ENCODE measurements at places on chromosomes 13 and 19. TPM values are rescaled to one million over a fixed set of nuclear protein-coding genes. Genes with fewer than 3 reads are reported as not detected.
A peak's percentile ranks its signal among the peaks of the same experiment; 100 is the strongest.

DNA sequence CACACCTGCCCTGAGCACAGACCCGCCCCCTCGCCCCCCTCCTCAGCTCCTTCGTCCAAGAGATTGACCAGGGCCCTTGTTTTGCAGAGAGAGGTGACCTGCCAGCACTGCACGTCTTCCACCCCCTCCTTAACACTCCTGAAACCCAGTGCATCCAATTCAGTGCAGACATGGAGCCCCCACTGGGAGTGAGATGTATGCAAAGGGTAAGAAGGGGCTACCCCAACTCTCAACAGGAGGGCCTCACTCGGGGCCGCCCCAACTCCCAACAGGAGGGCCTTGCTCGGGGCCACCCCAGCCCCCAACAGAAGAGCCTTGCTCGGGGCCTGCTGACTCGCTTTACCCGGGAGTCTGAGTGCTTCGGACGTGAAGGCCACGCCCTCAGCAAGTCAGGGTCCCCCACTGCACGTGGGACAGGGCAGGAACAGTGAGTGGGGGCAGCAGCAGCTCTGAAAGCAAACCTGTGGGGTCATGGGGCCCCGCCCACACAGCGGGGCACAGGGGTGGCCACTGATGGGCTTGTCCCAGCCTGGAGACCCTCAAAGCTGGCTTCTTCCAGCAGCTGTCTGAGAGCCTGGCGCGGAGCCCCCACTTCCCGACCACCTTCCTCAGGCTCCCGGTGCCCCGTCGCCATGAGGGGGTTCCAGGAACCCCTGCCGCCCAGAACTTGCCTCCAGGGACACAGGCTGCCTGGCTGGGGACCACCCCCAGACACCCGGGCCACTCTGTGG lies 5.6 kb downstream of the CACTIN start:
- H3K4me1 ChIP-seq = peaks cover 5% of the 10 kb centered on the region
- no peak overlapping the region for H3K27ac ChIP-seq
- no peak overlapping the region for H3K4me3 ChIP-seq
- H3K27me3 ChIP-seq = no peaks in the 10 kb centered on the region
- no peak for DNase-seq

GRCh38 chr13:83150616-83151307 lies 731.5 kb downstream of the SLITRK1 start:
- H3K4me1 ChIP-seq = no peaks in the 10 kb centered on the region
- H3K27me3 ChIP-seq = no peaks in the 10 kb centered on the region
- no peak overlapping the region for H3K4me3 ChIP-seq
- H3K36me3 ChIP-seq = no peaks in the 10 kb centered on the region

GRCh38 chr19:49827034-49827433 lies 8.9 kb downstream of the MED25 start:
- DNase-seq = no peak
- H3K27me3 ChIP-seq = no peaks in the 10 kb centered on the region
- H3K36me3 ChIP-seq = peaks cover 15% of the 10 kb centered on the region
- no peak overlapping the region for H3K4me3 ChIP-seq
- no peaks in the 10 kb centered on the region for H3K4me1 ChIP-seq

The ARHGAP33 gene
- 2.3 TPM for total RNA-seq

The WDR88 gene
- total RNA-seq = under 0.01 TPM

GRCh38 chr13:110263404-110263803 lies 43.6 kb downstream of the COL4A1 start:
- H3K27me3 ChIP-seq = no peaks in the 10 kb centered on the region
- peak overlapping the region; percentile 56 for H3K27ac ChIP-seq
- H3K36me3 ChIP-seq = no peaks in the 10 kb centered on the region
- no peak overlapping the region for H3K4me3 ChIP-seq
- H3K4me1 ChIP-seq = peaks cover 42% of the 10 kb centered on the region

- no peak for DNase-seq
- no peaks in the 10 kb centered on the region for H3K27me3 ChIP-seq
- H3K27ac ChIP-seq = no peak overlapping the region
- H3K36me3 ChIP-seq = peaks cover 27% of the 10 kb centered on the region
Observed at GRCh38 chr19:3056417-3057088, 5.7 kb downstream of the TLE5 start.

GRCh38 chr19:47419030-47419783 lies at the start of gene MEIS3:
TSS of gene MEIS3 (minus strand) at chr19:47419527. CDS start at chr19:47419081, 446 bp downstream.
- H3K4me3 ChIP-seq = peak within 1 kb of the TSS; percentile 68
- peaks cover 4% of the 10 kb centered on the region for H3K36me3 ChIP-seq
- H3K27me3 ChIP-seq = peaks cover 50% of the 10 kb centered on the region
- no peak within 1 kb of the TSS for H3K27ac ChIP-seq
- no peak for DNase-seq

GRCh38 chr13:71605744-71606143 lies 261.3 kb downstream of the DACH1 start:
- H3K27ac ChIP-seq = no peak overlapping the region
- H3K4me3 ChIP-seq = no peak overlapping the region
- H3K4me1 ChIP-seq = no peaks in the 10 kb centered on the region
- H3K36me3 ChIP-seq = no peaks in the 10 kb centered on the region
- DNase-seq = no peak

The ZNF540 gene
- total RNA-seq = 1.3 TPM

GRCh38 chr13:41561170-41561569 lies 103.8 kb downstream of the RGCC start:
- peak overlapping the region; percentile 11 for H3K27ac ChIP-seq
- H3K27me3 ChIP-seq = no peaks in the 10 kb centered on the region
- H3K4me3 ChIP-seq = no peak overlapping the region
- no peaks in the 10 kb centered on the region for H3K36me3 ChIP-seq
- peak; percentile 47 for DNase-seq

DNA sequence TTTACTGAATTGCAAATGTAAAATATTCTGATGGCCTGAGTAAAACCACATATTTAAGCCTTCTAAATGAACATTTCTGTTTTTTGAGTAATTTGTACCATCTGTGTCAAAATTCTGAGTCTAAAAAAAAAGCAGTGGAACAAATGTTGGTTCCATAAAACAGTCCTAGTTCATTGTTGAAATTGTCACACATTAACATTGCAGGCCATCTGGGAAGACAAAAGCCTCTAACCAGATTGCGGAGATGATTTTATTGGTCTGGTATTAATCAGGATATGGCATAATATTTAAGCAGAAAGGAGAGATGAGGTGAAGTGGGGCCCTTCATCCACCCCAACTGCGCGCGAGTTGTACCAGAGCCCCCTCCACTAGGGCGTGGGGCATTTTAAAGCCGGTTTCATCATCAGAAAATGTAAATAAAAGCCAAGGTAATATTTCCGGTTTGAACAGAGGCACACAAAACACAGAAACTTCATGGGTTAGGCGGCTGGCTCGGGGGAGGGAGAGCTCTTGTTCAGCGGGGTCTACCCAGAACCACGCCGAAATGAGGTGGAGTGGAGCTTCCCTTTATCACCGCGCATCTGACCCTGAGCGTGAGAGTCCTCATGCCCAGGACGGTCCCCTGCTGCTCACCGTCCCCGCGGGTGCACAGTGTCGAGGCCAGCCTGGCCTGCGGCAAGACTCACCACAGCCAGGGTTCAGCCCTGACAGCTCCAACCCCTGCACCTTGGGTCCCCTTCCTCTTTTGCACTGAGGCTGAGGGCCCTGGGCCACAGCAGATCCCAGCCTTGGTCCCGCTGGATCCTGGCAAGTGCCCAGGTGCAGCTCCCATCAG lies 169.2 kb downstream of the URI1 start:
- H3K27ac ChIP-seq = no peak overlapping the region
- no peaks in the 10 kb centered on the region for H3K27me3 ChIP-seq
- H3K4me3 ChIP-seq = no peak overlapping the region
- DNase-seq = no peak
- H3K4me1 ChIP-seq = no peaks in the 10 kb centered on the region
- H3K36me3 ChIP-seq = no peaks in the 10 kb centered on the region

DNA sequence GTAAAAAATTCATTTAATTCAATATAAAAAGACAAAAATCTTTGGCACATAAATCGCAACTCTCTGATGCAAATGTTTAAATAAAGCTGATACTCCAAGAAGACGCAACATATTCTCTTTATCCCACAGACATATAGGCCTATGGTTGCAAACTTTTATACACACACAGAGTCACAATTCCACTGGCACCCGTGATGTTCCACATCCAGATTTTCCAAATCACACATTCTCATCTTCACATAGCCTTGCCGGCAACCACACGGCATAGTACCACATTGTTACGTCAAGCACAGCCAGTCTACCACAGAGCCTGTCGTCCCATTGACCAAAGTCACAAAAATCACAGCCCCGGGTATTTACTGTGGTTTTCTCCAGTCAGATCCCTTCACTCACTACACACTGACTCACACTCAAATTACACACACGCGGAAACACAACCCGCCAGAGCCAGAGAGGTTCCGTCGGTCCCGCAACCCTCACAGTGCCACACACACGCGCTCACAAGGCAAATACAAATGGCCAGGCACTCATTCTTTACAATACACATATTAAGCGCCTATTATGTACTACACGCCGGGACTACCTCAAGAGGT lies 546 bp upstream of the ZNF546 start:
- H3K4me3 ChIP-seq = peak overlapping the region; percentile 86
- H3K27ac ChIP-seq = peak overlapping the region; percentile 95
- peak; percentile 77 for DNase-seq
- H3K4me1 ChIP-seq = no peaks in the 10 kb centered on the region

- DNase-seq = peak; percentile 30
- no peak overlapping the region for H3K27ac ChIP-seq
- H3K27me3 ChIP-seq = peaks cover 2% of the 10 kb centered on the region
- no peaks in the 10 kb centered on the region for H3K36me3 ChIP-seq
Observed at GRCh38 chr19:47436712-47437401, 17.5 kb upstream of the MEIS3 start.

DNA sequence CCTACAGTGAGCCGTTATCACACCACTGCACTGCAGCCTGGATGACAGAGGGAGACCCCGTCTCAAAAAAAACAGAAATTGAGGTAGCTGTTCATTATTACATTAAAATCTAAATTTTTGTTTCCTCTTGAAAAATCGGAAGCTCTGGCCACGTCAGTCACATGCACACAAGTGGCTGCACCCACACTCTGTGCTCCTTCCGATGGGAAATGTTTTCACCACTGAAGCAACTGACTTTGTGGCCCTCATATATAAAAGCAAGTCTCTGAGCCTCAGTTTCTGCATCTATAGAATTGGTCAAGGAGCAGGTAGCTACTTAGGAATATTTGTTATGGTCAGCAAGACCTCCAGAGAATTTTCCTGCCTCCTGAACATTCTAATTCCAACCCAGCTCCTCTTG lies 4.5 kb downstream of the LRRC25 start:
- peaks cover 2% of the 10 kb centered on the region for H3K36me3 ChIP-seq
- H3K27me3 ChIP-seq = peaks cover 2% of the 10 kb centered on the region
- no peak overlapping the region for H3K4me3 ChIP-seq
- no peak overlapping the region for H3K27ac ChIP-seq
- DNase-seq = no peak
